Stimulated activated CD4-positive, alpha-beta T cell treated with anti-CD3 and anti-CD28 coated beads, Interleukin-1b, Interleukin-23, amount 100 ng/mL, for 4 hours (primary cell): ENCODE measurements at places on chromosomes 12 and 14.

DNA sequence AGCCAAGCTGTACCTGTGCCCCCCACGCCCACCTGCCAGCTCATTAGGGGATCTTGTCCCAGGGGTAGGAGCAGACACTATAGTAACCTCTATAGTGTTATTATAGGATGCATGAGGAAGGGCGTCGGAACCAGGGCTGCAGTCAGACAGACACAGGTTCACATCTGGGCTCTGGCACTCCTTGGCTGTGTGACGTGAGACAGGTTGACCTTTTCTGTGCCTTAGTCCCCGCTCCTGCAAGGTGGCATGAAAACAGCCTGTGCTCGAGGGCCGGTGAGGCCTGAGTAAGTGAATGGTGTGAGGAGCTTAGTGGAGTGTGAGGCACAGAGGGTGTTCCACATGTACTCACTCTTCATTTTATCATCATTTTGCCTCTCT, 19.0 kb downstream of the ASB2 start:
- DNase-seq: no peak

DNA sequence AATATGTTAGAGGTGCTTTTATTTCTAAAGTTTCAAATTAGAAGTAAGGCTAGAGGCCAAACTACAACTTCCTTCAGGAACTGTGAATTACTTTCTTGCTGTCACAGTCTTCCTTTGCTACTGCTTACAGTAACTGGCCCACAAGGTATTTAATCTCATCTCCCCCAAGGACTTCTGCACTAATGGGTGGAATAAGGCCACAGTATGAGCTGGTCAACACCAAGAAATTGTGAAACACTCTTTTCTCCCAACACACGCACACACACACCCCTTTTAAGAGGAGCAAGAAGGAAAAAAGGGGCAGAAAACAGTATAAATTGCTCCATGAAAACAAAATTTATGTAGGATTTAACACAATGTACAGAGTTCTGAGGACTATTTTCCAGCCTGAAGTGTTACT, 45.6 kb downstream of the SCAF11 start:
- DNase-seq: no peak

- no peak for DNase-seq
These were observed 116.5 kb downstream of the SRGAP1 start for GRCh38 chr12:63961048-63961447.

DNA sequence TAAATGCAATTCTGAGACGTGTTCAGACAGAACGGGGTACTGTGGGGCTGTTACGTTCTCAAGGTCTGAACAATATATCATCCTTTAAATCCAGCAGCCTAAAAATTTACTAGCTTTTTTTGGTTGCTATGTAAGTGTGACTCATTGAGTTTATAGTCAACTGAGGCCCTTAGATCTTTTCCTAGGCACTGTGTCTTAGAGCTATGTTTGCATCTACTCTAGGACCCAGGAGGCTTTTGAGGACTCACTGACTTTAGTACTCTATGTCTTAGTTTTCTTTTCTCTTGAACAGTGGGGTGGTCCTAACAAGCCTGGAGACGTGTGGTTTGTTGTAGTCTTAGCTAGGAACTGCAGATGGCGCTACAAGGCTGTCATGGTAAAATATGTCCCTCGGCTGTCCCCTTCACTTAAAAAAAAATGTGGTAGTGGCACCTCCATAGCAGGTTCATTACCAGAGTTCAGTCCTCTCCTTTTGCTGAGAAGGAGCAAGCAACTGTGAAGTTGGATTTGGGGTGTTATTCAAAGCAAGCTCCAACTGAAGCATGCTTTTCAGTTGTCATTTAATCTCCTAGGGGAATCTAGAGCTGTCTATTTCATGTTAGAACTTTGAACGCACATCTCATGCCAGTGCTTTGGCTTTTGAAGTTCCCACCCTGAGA, 8.7 kb upstream of the SPATS2 start:
- DNase-seq: no peak

- DNase-seq: no peak
These were observed 17.4 kb downstream of the TMPO start for GRCh38 chr12:98532687-98533304.

GRCh38 chr12:125330645-125331341, 265.6 kb downstream of the AACS start:
- peak; percentile 4 for DNase-seq

DNA sequence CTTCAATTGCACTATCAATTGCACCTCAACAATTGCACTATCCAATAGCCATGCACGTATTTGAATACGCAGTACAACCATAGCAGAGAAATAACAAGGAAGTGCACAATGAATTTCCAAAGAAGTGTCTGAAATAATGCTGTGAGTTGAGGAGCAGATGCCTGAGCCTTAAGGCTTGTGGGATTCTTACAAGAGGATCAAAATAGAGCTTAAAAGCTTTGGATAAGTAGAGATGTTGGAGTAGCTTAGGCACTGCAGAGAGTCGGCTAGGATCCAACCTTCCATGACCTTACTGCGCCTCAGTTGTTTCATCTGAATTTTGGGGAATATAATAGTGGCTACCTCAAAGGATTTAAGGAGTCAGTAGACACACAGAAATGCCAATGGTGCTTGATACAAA, 196.1 kb upstream of the FLRT2 start:
- no peak for DNase-seq

GRCh38 chr12:124322271-124322998, 27.5 kb downstream of the RFLNA start:
- no peak for DNase-seq

DNA sequence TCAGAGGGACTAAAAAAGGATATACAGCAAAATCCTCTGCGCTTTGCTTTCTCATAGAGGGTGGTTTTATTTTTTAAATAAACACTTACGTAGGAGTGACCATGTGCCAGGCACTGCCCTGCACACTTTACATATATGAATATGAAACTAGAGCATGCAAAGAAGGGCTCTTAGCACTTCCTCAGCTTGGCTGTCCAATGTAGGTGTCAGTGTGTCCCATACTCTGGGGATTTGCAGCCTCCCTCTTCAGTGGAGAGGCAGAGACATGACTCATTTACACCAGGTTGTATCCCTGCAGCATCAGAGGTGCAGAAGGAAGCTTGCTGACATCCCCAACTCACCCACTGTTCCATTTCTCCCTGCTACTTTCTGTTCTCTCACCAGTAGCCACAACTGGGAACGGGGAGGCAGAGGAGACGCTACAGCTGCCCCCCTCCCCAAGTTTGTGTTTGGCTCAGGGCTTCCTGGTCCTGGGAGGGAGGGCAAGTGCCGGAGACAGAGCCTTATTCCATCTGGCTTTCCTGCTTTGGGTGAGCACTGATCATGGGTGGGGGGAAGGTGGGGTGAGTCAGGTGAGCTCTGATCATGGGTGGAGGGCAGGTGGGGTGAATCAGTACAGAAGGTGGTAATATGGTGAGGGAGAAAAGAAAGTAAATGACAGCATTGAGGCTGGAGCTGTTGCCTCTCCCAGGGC, 4.9 kb upstream of the KRT5 start:
- DNase-seq: no peak

DNA sequence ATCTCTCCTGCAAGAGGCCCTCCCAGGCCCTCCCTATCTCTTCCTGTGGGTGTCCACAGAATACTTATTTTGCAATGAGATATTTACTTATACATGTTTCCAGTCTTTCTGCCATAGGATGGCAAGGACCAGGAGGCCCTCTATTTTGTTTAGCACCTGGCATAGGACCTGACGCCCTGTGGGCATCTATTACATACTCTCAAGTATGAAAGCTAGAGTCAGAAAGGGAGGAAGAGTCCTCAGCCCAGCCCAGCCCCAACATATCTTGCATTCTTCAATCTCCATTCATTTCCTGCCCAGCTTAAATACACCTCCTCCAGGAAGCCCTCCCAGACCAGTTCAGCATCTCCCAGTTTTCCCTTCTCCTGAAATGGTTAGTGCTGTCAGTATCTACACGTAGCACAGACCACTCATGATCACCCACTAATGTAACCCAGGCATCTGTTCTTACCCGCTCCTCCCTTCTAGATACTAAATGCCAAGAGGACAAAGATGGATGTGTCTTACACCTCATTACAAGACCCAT, 7.4 kb downstream of the FOXN4 start:
- no peak for DNase-seq

- no peak for DNase-seq
These were observed 173.4 kb downstream of the KIF21A start for GRCh38 chr12:39269492-39269891.

DNA sequence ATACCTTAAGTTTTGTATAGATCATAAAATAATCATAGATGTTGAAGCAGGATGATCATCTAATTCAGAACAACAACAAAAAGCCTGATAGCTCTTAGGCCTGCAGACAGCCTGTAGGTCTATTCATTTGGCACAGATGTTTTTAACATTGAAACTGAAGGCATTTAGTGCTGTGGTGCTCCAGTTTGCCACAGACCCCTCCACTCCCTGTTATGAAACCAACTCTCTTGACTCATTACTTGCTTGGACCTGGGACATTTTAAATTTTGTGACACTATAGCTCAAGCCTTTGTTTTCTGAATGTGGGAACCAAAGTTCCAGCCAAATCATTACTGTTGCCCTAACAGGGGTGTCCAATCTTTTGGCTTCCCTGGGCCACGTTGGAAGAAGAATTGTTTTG, 9.1 kb downstream of the PRKCH start:
- DNase-seq: no peak

DNA sequence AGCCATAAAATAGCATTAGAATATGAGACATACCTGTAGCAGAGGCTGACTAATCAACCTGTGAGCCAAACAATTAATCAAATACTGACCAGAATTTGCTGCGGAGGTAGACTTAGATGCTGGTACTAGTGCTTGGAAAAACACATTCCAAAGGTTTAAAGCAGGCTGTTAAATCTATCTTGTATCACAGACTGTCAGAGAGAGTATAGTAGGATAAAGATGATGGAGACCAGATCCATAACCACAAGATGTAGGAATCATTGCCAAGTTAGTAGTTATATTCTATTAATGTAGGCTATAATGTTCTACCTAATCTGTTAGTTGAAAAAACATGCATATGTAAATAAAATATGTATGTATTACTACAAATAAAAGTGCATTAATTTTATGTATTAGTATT, 726.2 kb downstream of the SLC6A15 start:
- no peak for DNase-seq

- DNase-seq: no peak
These were observed 26.6 kb upstream of the NXPH4 start for GRCh38 chr12:57190037-57190436.

DNA sequence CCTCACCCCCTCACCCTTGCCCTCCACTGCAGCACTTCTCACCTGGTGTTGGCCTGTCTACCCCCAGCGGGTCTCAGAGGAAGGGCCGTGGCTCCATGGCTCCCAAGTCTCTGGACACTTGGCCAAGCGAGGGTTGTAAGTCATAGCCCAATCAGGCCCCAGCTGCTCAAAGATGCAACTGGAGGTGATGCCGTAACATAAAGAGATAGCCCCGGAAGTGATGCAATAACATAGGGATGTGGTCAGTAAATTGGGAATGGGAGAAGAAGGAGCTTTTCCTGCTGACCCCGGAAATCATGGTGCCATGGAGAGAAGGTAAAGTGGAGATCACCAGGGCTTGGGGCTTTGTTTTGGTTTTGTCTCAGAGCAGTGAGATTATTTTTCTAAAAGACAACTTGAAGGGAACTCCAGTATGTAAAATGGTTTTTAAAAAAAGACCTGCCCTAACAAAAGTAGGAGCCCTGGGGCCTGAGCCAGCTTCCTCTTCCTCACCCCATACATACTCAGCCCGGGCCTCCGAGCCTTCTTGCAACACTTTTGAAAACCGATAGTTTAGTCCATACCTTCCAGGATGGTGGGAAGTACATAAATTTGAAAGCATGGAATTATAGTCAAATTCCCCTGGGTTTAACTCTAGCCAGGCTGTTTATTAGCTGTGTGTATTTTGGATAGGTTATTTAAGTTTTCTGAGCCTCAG, 212.5 kb downstream of the CRADD start:
- DNase-seq: no peak
